NCI-H524 (cell line): ENCODE measurements at places on chromosomes 12 and 14.

DNA sequence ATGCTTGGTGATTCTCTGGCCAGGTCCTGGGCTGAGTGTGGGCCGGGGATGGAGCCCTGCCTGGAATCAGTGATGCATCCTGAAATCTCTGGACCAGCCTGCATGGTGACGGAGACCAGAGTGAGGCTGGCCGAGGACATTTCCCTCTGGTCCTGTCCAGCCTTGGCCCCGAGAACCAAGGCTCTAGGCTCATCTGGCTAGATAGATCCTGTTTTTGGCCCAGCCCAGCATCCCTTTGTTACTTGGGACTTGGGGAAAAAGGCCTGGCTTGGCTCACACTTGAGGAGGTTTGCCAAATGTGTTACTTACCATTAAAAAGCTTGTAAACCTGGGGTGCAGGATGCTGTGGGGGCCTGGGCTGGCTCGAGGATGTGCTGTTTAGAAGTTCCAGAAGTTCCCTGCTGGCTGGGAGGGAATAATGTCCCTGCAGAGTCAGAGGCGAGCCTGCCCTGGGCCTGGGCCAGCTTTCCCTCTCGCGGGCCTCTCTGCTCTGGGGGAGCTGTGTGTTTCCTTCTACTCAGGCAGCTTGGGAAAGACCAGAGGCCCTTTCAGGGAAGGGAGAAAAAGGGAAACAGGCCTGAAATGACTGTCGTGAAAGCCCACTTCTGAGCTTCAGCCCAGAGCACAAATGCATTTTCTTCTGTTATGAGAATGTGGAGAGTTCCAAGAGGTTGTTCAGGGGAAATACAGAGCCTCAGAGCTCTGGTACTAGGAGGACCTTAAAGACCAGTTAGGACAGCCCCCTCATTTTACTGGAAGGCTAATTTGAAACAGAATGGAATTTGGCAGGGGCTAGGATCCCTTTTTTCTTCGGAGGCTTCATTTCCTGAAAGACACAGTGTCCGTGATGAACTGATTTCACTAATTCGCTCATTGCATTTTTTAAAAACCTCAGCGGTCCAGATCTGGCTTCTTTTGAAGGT, 47.2 kb upstream of the CTDSP2 start:
- peak; percentile 26 for DNase-seq

GRCh38 chr12:130435331-130435730, 97.6 kb downstream of the PIWIL1 start:
- DNase-seq, result no peak

DNA sequence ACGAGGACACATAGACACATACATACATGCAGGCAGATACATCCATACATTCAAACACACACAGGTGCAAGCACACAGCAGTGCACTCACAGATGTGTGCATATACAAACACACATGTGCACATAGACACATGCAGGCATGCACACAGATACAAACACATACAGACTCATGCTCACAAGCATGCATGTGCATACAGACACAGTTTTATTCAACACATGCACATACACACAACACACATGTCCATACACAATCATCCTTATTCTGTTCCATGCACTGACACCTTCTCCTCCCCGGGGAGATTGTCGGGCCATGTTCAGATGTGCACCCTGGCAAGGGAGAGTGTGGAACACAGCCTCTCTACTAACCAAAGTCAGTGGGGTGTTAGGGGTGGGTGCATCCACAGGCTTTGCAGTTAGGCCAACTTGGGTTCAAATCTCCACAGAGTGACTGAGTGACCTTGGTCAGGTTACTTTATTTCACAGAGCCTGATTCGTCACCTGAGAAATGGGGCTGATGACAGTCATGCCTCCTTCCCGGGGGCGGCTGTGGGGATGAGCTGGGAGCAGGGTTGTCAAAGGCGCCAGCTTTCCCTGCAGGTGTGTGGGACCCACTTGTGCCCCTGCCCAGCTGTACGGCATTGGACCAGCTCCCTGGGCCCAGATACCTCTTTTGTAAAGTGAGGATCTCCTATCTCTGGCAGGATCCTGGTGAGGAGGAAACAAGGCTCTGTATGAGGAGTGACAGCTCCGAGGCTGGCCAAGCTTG, 250.1 kb downstream of the SLC41A2 start:
- DNase-seq, result no peak

DNA sequence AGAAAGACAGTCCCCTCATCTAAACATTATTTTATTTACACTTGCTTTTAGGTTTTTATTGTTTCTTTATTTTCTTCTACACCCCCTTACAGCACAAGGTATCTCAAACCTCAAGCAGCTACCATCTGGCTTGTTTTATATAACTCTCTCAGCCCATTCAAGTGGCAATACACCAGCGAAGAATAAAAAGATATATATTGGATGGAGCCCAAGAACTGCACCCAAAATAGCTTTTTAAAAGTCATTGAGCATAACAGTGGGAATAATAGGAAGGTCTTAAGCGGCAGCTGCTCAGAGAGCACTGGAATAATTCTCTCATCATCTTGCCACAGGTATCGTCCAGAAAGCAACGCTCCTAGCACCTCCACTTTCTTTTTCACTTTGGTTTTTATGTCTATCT, 322.5 kb downstream of the SYT1 start:
- peak; percentile 75 for DNase-seq

- DNase-seq, result no peak
Observed at GRCh38 chr12:117486840-117487659, 125.6 kb upstream of the NOS1 start.
